D341Med (cell line): ENCODE measurements at places on chromosomes 7 and 10.

- no peak for DNase-seq
Measured at GRCh38 chr10:25206693-25207414, 32.1 kb downstream of the GPR158 start.

GRCh38 chr7:27920281-27920946 lies 180.5 kb downstream of the TAX1BP1 start:
- DNase-seq, result no peak

GRCh38 chr7:132782777-132783640 lies 206.7 kb upstream of the PLXNA4 start:
- DNase-seq, result no peak

GRCh38 chr10:80646366-80646765 lies 108.7 kb downstream of the SH2D4B start:
- no peak for DNase-seq

GRCh38 chr10:72622271-72622670 lies 3.6 kb downstream of the MICU1 start:
- DNase-seq, result no peak

DNA sequence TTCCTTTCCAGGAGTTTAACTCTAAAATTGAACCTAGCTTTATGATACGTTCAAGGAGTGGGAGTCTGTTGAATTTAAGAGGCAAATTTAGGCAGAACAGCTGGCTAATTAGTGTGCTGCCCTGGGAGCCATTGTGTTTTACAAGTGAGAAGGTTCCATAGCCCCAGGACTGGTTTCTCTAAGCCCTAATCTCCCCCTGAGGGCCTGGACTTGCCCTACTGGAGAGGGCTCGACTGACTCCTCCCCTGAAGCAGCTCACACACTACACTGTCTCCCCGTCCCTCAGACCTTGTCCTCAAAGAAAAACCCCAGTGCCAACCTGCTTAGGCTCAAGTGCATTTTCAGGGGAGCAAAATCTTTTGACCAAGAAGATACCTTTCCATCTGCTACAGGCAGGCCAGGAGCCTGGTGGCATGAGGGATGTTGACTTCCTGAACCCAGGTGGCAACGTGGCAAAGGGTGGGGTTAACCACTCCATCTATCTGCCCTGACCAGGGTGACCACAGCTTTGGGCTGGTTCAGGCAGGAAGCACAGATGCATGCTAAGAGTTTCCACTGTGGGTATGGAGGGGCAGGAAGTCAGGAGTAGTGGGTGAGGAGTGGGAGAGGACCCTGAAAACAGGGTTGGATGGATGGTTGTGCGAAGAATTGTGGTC lies 68.9 kb upstream of the CARD11 start:
- DNase-seq, result no peak

DNA sequence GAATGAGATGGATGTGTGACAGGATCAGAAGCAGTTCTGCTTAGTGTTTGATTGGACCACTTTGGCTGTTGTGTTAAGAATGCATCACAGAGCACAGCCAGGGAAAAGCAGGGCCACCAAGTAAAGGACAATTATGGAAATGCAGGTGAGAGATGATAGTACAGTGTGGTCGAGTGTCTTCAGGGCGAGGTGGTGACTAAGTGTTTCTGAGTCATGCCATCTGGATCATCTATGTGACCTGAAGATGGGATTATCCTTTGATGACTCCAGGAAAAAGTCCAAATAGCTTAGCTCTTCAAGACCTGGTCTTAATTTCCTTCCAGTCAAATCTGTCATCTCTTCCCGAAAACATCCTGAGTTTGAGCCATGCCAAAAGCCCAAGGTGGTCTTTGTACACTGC lies 523.2 kb upstream of the IGFBP3 start:
- DNase-seq, result no peak

GRCh38 chr10:48805411-48805810 lies 120.7 kb downstream of the WDFY4 start:
- DNase-seq, result no peak

GRCh38 chr7:104836976-104837375 lies 177.0 kb upstream of the KMT2E start:
- no peak for DNase-seq

DNA sequence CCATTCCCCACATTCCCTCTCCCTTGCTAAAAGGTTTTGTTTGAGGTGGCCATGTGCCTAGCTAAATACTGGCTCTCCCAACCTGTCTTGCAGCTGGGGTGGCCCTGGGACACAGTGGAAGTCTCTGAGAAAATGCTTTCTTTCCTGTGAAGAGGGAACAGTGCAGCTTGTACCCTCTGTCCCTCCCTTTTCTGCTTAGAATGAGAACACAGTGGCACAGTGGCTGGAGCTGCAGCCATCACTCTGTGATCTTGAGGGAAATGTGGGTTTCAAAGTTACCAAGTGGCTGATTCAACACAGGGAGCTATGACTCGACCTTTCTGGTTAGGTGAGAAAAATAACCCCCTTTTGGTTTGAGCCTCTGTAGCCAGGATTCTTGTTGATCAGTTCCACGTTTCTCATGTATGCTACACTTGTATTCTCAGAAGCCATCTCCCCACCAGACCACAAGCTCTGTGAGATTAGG lies 62.7 kb upstream of the CARD11 start:
- no peak for DNase-seq

GRCh38 chr10:13893926-13894325 lies 307.2 kb downstream of the PRPF18 start:
- DNase-seq, result no peak

DNA sequence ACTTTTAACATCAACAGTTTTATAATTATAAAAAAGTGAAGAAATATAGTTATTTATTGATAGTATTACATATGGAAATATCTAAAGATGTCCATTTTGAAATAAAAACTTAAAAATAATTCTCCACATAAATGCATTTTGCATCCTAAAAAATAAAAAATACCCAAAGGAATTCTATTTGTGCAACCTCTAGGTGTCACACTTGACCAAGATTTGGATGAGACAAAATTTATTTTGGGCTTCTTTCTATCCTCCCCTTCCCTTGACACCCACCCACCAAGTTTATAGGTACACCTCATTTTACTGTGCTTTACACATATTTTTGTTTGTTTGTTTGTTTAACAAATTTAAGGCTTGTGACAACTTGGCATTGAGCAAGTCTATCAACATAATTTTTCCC lies 3.3 kb upstream of the THSD7A start:
- DNase-seq, result no peak

- DNase-seq, result no peak
Measured at GRCh38 chr7:69847921-69848612, 249.8 kb downstream of the AUTS2 start.

- DNase-seq, result no peak
Measured at GRCh38 chr10:78775891-78776290, 292.9 kb upstream of the ZMIZ1 start.

DNA sequence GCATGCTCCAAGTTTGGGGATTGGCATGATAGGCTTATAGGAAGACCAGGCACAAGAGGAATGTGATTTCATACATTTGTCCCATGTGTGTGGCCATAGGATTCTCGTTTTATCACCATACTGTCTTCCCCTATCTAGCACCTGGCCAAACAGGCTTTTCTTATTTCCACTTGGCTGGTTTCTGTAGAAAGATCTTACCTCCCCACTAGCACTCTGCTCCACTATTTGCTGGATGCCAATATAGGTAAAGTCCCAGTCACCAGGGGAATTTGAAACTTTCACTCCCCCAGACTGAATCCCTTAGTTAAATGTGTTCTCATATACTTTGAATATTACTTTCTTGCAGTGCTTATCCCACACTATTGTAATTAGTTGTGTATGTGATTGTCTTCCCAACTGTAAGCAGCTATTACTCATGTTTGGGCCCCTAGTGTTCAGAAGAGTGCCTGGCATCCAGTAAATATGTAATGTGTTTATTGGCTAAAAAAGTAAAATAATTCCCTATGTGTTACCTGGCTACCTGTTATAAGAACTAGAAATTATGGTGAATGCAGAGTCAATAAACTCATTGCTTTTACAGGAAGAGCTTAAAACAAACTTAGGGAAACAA lies 109.0 kb downstream of the LRMDA start:
- no peak for DNase-seq

- DNase-seq, result no peak
Measured at GRCh38 chr7:22333680-22334141, 23.2 kb downstream of the RAPGEF5 start.

DNA sequence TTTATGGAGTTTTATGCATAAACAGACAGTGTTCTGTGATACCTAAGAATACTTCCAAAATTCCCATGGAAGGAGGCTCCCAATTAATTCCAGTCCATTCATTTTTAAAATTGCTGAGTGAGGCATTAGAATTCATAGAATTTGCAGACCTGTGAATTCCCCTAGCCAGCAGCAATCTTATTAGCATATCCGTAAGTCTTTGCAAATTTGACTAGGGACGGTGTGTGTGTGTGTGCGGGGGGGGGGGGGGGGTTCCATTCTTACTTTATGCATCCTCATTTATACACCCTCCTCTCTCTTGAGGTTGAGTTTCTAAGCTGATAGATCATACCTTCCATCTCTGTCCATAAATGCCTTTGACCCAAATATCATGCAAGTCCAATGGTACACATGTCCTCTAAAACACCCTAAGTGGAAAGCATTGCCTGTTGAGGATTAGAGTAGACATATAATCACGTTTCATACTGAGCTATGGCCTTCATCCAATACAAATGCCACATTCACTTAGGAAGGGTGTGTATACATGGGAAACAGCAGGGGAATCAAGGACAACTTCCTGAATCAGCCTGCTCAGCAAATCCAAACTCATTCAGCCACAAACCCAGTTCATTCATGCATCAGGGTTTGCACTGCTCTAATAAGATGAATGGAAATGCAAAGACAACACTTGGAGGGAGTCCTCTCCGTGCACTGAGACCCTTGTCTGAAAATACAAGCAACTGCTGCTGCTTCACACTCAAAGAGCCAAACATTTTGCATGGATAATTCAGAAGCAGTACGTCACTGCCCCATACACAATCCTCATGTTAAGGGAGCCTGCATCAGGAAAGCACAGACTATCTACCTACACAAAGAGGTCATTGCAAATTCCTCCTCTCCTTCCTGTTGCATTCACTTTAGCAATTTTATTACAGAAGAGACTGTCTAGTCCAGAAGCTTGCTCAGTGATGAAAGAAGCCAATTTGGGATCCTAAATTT lies 350.8 kb downstream of the KCNMA1 start:
- DNase-seq, result no peak

GRCh38 chr7:16646472-16647072 lies 591 bp downstream of the BZW2 start:
- DNase-seq, result peak; percentile 64

DNA sequence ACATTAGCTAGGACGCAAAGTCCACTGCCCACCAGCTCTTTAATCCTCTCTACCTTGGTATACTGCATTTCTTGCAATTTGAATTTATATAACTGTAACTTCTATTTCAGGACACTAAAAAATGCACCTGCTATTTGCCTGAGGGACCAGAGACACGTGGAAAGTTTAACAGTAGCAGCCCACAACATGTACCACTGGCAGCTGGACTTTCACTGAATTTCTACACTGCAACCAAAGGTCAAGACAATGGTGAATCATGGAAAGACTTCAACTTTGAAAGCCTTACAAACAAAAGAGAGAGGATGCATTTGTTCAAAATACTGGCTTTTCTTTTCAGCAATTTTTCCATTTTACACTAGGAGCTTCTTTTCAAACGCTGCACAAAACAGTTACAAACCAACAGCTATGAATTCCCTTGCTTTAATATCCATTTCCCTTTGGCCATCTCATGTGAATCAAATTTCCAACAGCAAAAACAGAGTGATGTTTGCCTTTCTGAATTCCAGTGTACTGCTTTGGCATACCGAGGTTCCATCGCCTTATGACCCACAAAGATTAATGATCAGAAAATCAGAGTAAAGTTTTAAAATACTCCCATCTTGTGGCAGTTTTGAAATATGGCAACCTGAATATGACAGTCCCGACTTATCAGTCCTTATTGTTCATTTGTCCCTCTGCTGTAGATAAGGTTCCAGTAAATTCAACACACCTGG lies 29.9 kb upstream of the HNRNPH3 start:
- peak; percentile 47 for DNase-seq

DNA sequence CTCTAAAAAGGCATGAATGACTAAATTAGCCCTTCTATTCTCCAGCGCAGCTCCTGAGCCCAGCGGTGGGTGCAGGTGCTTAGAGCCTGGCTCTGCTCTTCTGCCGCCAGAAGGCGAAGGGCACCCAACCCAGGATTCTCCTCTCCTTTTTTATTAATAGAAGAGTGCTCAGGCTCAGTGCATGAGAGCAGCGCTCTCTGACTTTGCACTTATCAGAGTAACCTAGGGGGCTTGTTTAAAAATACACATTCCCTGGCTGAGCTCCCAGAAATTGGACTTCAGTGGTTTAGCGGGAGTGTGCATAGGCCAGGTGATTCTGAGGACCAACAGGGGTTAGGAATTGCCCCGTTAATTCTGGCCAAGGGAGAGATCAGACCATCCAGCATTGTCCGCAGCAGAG lies 1.7 kb upstream of the PFKP start:
- no peak for DNase-seq

- no peak for DNase-seq
Measured at GRCh38 chr10:79047875-79048638, 20.7 kb upstream of the ZMIZ1 start.

- no peak for DNase-seq
Measured at GRCh38 chr10:79928028-79928583, 20.8 kb downstream of the SFTPD start.

DNA sequence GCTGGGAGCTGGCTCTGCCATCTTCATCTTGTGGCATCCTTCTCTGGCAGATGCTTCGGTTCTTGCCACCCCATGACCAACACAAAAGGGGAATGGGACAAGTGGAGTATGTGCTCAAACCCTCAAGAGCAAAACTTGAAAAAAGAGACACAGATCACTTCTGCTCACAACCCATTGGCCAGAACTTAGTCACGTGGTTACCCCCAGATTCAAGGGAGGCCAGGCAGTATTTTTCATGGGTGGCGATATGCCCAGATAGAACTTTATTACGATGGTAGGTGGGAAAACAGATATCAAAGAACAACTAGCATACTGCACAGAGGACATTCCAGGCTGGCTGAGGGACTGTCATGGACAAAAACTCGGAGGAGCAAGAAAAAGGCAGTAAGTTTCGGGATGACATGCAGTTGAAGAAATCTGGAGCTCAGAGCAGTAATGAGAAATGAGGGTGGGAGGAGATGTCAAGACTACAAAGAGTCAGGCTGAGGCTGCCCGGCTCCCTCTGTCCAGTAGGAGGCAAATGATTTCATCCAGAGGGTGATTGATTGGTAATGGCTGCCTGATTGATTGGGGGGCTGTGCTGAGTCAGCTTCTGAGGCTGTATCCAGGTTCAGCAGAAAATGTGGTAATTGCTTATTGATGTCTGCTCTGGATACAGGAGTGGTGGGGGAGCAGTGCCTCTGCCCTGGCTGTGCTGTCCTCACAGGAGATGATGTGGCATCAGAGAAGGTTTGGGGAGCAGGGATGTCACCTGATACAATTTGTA lies 25.3 kb downstream of the COL13A1 start:
- no peak for DNase-seq

- DNase-seq, result no peak
Measured at GRCh38 chr10:97830064-97830463, 19.6 kb upstream of the GOLGA7B start.
